ENCODE measurements at places on chromosomes 7 and 10. TPM values are rescaled to one million over a fixed set of nuclear protein-coding genes. Genes with fewer than 3 reads are reported as not detected.

DNA sequence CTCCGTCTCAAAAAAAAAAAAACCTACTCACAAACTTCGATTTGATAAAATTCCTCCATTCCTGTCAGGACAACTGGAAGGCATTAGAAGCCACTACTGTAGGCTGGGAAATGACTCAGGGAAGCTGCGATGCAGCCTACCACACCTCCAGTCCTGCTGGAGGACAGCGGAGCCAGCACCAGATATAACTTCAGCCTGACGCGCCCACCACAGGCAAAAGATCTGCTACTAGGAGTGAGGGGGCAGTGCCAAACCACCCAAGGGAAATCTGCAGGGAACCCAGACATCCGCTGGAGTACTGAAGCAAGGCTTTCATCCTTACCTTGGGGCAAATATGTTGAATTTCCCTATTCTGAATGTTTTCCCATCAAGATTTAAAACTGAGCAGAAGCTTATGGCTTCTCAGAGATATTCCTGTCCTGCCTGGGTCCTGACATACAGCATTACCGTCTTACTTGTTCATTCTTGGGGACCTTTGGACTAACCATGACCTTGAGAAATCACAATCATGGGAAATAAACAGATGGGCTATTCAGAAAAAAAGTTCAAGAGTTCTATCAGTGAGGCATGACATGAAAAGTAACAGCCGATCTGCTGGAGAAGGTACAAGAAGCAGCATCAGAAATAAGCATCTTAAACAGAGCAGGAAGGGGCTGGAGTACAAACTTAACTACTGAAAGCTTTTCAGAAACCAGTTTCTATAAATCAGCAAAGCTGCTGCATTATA, 20.4 kb downstream of the BCCIP start:
- no peaks in the 10 kb centered on the region for H3K27me3 ChIP-seq
- H3K27ac ChIP-seq: no peak overlapping the region
- no peaks in the 10 kb centered on the region for H3K4me1 ChIP-seq

Gene PSD
- 0.18 TPM for total RNA-seq

GRCh38 chr7:33503014-33503413, 373.6 kb downstream of the BBS9 start:
- H3K27me3 ChIP-seq: no peaks in the 10 kb centered on the region
- no peaks in the 10 kb centered on the region for H3K4me1 ChIP-seq
- H3K36me3 ChIP-seq: no peaks in the 10 kb centered on the region

GRCh38 chr7:138684340-138684739, 16.8 kb downstream of the SVOPL start:
- no peaks in the 10 kb centered on the region for H3K27me3 ChIP-seq
- peak; percentile 29 for DNase-seq

GRCh38 chr7:114073701-114074100, 154.9 kb upstream of the PPP1R3A start:
- H3K4me3 ChIP-seq: no peak overlapping the region
- peak; percentile 51 for DNase-seq
- H3K27me3 ChIP-seq: no peaks in the 10 kb centered on the region
- H3K36me3 ChIP-seq: no peaks in the 10 kb centered on the region

Data from SJCRH30 (cell line).